Osteocyte (in vitro differentiated cells): ENCODE measurements at places on chromosomes 13 and 19. TPM values are rescaled to one million over a fixed set of nuclear protein-coding genes. Genes with fewer than 3 reads are reported as not detected.

Gene IL4I1
- 0.55 TPM in 1 of 2 replicates, not detected in the other for total RNA-seq

Gene MAMSTR
- total RNA-seq, result 1.3 and 1.8 TPM in 2 replicates

Gene MBD3L2
- not detected in 2 replicates for total RNA-seq

Gene KCNK6
- 11.9 and 13.0 TPM in 2 replicates for total RNA-seq

Gene KLK2
- not detected in 2 replicates for total RNA-seq

Gene ARHGAP45
- 0.67 and 0.99 TPM in 2 replicates for total RNA-seq

Gene TMPRSS9
- total RNA-seq, result 0.08 TPM in 1 of 2 replicates, not detected in the other
